CD4-positive, alpha-beta T cell treated with Interleukin-4 for 4 hours (primary cell): ENCODE measurements at places on chromosomes 12 and 14.

DNA sequence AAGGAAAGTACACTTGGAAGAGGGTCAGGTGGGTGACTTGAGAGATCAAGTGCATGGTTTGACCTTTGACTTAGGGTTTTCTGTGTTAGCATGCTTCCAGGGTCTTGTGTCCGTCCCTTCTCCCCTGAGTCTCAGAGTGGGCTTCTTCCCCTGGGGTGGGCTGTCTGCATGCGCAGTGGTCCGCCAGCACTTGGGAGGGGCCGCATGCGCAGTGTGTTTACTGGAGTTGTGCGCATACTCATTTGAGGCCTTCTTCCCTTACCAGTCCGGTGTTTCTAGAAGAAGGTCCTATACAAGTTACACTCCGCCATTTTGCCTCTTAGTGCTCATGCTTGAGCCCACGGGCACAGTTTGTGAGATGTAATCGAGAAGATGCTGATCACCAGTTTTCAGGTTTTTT, 58.5 kb downstream of the RIN3 start:
- DNase-seq = no peak

GRCh38 chr14:56195704-56196103, 77.5 kb downstream of the PELI2 start:
- peak; percentile 5 for DNase-seq

- DNase-seq = no peak
Measured at GRCh38 chr14:37139710-37140109, 32.7 kb downstream of the SLC25A21 start.

- DNase-seq = peak; percentile 29
Measured at GRCh38 chr12:51262758-51263177, 7.4 kb downstream of the SMAGP start.

DNA sequence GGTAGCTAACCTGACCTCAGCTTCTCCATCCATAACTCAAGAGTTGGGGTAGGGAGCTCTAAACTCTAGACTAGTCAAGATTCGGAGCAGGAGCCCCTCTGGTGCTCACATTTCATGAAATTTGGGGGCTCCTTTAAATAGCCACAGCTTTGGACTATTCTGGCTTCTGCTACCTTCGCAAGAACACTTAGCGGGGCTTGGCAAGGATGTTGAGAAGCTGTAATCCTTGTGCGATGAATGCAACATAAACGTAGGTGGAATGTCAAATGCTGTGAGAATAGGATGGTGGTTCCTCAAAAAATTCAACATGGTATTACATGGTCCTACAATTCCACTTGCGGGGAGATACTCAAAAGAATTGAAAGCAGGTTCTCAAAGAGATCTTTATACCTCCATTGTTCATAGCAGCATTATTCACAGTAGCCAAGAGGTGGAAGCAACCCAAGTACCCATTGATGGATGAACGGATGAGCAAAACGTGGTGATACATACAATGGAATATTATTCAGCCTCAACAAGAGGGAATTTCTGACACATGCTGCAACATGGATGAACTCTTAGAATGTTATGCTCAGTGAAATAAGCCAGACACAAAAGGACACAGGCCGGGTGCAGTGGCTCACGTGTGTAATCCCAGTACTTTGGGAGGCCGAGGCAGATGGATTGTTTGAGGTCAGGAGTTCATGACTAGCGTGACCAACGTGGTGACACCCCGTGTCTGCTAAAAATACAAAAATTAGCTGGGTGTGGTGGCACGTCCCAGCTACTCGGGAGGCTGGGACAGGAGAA, 73.8 kb downstream of the ACTN1 start:
- no peak for DNase-seq

- DNase-seq = no peak
Measured at GRCh38 chr14:94805680-94806288, 35.9 kb upstream of the GSC start.

GRCh38 chr12:70451528-70451927, 85.4 kb downstream of the KCNMB4 start:
- no peak for DNase-seq

GRCh38 chr12:42129595-42130204, 15.0 kb downstream of the GXYLT1 start:
- DNase-seq = peak; percentile 40

GRCh38 chr12:24223926-24224325, 274.5 kb upstream of the SOX5 start:
- DNase-seq = no peak

GRCh38 chr12:126627596-126627995, 1562.4 kb downstream of the AACS start:
- DNase-seq = no peak

DNA sequence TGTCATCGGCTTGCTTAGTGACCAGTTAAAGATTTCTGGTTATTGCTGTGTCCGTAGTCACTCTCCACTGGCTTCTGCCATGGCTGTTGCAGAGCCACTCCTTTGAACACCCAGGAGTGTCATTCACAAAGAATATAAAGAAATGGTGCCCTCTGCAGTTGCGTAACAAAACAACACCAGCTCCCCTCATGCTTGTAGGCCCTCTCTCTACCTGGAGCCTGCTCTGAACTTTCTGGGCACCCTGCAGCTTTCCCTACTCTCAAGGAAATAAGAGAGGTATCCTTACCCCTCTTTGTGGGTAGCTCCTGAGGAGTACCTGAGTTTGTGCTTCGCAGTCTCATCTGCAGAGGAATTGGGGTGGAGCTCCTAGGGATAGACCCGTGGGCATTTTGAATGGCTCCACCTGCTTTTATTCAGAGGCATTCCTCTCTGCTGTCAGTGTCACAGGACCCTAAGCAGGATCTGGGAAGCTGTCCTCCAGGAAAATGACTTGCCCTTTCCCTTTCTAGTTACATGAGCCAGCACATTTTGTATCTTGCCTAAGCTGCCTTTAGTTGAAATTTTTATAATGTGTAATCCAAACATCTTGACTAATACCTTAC, 97.2 kb upstream of the TMEM260 start:
- DNase-seq = no peak

DNA sequence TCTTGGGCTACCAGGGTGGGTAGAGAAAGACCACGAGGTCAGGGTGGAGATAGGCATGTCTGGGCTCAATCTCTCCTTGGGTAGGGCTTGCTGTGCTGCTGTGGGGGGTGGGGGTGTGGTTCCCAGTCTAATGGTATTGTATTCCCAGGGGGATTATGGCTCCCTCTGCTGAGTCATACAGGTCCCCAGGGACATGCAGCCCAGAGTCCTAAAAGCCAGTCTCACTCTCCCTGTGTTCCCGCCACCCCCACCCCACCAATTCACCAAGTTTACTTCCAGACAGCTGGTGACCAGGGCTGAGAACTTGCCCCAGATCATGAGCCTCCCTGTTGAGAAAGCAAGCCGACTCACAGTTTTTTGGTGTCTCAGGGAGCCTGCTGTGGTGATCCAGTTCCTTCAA, 367.6 kb downstream of the C12orf75 start:
- no peak for DNase-seq

- no peak for DNase-seq
Measured at GRCh38 chr12:54475537-54475936, 2.1 kb upstream of the GTSF1 start.

DNA sequence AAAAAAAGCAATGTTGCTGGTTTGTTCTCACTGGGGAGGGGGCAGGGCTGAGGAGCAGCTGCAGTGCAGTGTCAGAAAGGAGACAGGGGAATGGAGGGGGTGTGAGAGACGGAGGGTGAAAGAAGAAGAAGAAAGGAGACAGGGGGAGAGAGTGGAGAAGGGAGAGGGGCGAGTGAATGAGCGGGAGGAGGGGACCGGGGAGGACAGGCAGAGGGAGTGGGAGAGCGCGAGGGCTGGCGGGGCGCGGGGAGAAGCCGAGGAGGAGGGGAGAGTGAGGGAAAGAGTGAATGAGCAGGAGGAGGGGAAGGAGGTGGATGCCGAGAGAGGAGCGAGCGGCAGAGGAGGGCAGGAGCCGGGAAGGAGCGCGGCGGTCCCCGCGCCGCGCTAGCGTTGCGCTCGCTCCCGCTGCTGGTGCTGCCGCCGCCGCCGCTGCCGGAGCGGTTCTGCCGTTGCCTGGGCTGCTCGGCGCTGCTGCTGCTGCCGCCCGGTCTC, at the start of gene NOVA1:
NOVA1 (minus strand) TSS at position 445 of the 492 bp plus-strand sequence. CDS start 597 bp downstream, outside the sequence.
- no peak for DNase-seq

DNA sequence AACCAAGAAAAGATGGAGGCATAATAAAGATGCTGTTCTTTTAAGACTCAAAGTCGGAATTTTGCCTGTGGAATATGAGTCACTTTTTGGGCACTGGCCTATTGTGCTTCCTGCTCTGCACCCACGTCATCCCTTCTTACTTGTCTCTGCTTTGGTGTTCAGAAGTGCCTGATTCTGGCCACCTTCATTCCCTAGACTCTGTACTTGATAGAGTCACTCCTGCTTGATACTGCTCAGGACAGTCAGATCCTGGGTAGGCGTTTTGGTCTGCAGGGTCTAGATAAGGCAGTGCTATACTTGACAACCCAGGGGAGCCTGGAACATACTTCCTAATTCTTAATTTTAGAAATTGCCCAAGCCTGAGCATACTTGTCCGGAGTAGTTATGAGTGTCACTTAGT, 1.9 kb downstream of the LRRK2 start:
- no peak for DNase-seq

DNA sequence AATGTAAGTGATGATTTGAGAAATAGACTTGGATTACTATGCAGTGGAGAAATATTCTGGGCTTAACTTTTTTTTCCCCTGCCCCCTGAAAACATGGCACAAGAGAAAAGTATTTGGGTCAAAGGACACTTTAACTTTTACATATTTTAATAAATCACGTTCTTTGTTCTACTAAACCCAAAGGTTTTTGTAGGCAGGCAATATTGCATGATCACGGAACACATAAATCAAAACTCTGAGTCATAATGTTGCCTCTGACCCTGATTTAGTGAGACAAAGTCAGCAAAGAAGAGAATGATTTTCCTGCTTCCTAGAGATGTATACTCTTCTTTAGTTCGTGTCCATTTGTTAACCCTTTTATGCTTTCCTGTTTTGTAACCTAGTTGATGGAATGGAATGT, 38.0 kb downstream of the ABCD2 start:
- no peak for DNase-seq

DNA sequence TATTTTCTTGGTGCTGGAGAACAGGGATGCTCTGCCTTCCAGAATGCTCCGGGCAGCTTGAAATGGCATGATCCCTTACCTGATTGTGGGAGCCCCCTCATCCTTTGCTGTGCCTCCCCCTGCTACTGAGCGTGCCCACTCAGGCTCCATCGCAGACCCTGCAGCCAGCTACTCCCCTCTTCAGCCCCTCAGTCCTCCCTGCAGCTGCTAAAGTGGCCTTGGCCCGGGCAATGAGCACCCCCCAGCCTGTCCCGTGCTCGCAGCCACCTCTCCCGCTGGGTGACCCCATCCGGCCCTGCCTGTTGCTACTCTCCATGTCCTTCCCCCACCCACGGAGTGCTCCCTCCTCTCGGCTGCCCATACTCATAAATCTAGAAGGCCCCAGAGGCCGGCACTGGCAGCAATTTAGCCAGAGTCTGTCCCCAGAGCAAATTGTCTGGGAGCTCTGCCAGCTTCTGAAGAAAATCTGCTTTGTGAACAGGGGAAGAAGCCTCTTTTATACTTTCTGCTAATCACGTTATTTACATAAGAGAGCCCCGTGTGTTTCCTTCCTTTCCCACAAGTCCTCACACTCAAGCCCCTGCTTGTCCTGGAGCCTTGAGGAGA, 143.7 kb upstream of the FRMD6 start:
- no peak for DNase-seq

DNA sequence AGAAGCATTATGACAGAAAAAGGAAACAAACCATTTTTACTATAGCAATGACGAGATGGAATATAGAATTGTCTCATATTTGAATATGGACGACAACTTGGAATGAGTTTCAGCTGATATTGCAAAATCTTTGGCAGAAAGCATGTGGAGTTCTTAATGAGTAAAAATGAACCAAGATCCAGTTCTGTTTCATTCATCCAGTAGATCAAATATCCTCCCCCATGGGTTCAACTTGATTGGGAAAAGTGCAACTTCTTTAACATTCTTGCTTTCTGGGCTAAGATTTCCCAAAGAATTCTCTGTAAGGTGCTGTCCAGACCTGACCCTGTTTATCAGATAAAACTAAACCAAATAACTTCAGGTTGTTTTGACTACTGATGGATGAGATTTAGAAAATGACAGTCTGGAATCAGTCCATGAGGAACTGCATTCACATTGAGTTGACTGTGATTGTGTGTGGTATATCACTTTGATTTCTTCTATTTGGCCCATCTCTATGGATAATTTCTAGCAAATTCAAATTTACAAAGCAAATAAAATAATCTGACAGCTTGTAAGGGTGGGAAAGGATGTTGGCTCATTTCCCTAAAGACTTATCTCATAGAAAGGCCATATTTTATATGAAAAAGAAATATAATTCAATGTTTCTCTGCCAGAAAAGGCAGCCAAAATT, 267.4 kb downstream of the ADAMTS20 start:
- DNase-seq = no peak

- no peak for DNase-seq
Measured at GRCh38 chr14:28719130-28719529, 47.5 kb upstream of the FOXG1 start.

DNA sequence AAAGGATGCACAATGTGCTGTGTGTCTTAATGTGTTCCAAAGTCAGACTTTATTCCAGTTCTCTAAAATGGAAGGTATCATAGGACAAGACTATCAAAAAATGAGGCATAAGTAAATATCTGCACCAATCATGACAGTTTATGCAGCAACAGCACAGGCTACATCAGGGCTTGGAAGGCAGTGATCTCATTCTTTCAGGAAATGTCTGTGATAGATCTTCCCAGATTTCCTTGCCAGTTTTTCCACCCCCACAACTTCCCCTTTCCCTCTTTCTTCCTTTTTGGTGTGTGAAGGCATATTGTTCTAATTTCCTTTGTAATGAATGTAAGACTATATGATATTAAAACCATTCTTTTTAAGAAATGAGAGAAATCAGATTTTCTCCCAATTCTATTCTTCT, 326.7 kb downstream of the ATP23 start:
- DNase-seq = no peak

DNA sequence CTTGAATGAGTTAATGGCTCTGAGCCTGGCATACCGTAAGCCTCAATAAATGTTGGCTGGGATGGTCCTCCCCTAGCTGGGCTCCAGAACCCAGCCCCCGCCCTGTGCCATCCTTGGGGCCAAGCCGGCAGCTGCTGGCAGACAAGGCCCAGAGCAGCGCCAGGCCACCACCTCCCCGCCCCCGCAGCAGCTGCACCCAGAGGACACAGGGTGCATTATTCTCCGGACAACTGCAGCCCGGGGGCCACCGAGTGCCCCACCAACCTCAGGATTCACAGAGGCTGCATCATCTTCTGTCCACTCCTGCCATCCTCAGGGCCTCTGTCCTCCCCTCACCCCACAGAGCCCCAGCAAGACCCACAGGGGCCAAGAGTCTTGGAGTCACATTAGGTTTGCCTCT, 92.7 kb downstream of the NCOR2 start:
- DNase-seq = no peak
